Naive thymus-derived CD4-positive, alpha-beta T cell (primary cell): ENCODE measurements at places on chromosomes 5 and 9. TPM values are rescaled to one million over a fixed set of nuclear protein-coding genes. Genes with fewer than 3 reads are reported as not detected.

DNA sequence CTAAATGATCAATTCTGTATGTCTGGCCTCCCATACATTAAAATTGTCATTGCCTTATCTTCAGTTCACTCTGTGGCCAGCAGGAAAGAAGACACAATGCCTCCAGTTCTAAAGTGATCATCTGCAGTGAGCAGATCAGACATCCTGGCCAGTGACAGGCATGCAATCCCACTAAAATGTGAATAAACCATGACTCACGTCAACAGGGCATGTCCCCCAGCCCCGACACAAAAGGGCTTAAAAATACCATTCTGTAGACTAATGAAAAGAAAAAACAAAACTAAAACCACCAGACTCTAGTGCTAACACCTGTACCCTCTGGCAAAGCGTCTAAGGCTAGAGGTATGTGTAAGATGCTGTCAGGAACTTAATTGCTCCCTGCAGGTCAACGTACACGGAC is 38.5 kb downstream of the DDX31 start:
- no peak for DNase-seq

Gene LCN10
- polyA plus RNA-seq: 0.45 TPM

DNA sequence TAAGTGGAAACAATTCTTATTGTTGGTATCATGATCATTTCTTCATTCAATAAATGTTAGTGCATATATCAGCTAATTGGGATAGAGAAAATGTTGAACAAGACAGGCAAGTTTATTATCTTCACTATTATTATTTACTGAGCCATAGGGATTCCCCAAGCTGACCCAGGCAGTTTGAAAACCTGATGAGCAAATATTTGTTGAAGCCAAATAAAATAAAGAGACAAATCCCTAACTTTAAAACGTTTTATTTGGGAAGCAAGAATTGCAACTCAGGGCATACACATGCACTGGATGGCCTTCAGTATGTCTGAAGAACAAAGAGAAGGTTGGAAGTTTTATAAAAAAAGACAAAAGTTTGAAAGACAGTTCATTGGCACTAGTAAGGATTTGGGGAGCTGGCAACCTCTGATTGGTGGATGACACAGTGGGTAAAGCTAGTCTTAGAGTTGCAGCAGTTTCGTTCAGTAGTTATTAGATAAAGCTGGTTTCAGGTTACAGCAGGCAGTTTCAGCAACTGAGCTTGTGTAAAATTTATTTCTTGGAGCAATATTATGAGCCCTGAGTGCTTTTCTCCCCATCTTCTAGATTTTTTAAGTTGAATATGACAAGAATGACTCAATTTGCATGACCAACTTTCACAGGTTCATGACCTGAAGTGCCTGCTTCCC is 44.7 kb upstream of the PRLR start:
- DNase-seq: no peak

DNA sequence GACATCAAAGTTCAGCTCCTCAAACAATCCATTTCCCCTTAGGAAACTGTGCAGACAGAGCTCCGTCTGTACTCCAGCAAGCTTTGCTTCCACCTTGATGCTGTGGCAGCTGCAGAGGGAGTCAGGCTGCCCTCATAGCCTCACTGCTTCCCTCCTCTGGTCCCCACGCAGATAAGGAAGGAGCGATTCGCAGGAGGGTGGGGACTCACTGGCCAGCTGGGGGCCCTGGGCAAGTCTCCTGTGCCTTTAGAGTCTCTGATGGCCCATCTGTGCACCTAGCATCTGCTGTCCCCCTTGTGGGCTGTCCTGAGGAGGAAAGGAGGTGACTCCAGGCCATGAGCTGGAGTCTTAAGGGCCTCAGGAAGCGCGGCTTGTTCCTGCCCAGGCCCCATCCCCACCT is 121.5 kb downstream of the ENTREP1 start:
- DNase-seq: no peak

- DNase-seq: no peak
Observed at GRCh38 chr9:31146485-31147166, 1237.8 kb upstream of the ACO1 start.

GRCh38 chr9:11269036-11269435 is 656.2 kb upstream of the PTPRD start:
- DNase-seq: no peak

DNA sequence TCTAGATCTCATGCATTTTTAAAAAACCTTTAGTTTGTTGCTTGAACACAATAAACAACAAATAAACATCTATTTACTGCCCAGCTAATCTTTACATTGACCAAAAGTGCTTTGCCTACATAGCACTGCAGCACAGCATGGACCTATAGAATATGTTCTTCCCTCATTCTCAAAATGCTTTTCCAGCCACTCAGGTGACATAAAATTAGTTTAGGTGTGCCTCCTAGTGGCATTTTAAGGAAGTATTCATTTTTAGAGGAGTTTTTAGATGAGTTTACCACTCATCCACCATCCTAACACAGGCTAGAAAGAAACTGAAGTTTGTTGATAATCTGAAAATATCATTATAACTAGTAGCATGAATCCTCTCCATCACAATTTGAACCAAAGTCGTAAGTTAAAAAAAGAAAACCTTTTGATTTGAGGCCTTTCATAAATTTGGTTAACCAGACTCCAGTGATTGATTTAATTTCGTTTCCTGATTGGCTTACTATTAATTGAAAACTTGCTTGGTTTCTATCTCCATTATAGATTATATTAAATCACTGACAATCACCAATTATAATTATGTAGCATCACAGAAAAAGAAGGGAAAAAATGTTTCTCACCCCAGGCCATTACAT is 12.6 kb downstream of the PLGRKT start:
- DNase-seq: no peak

Gene GABRP
- polyA plus RNA-seq: not detected

GRCh38 chr9:120989065-120989464 is 61.0 kb downstream of the C5 start:
- DNase-seq: no peak

- DNase-seq: no peak
Observed at GRCh38 chr9:98251551-98251950, 3.9 kb downstream of the TBC1D2 start.
